ENCODE measurements at places on chromosomes 3 and 15.

- DNase-seq = no peak
Measured at GRCh38 chr15:59998950-59999611, 5.0 kb upstream of the FOXB1 start.

DNA sequence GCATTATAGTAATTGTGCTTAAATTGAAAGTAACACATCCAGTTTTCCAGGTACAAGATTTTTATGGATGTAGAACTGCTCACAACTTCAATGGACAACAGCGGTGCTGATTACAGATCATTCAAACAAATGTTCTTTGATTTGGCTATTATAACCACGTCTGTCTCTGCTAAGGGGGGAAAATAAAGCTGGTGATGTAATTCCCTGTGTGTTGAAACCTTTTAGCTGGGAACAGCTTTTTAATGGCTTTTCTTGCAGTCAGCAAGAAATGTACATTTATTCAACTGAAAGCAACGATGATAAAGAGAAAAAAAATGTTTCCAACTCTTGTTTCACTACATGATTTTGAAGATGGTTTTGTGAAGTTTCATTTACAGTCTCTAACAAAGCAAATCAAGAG is 431.9 kb upstream of the AGTR1 start:
- DNase-seq = no peak

- no peak for DNase-seq
Measured at GRCh38 chr15:31367730-31368344, 41.2 kb downstream of the KLF13 start.

DNA sequence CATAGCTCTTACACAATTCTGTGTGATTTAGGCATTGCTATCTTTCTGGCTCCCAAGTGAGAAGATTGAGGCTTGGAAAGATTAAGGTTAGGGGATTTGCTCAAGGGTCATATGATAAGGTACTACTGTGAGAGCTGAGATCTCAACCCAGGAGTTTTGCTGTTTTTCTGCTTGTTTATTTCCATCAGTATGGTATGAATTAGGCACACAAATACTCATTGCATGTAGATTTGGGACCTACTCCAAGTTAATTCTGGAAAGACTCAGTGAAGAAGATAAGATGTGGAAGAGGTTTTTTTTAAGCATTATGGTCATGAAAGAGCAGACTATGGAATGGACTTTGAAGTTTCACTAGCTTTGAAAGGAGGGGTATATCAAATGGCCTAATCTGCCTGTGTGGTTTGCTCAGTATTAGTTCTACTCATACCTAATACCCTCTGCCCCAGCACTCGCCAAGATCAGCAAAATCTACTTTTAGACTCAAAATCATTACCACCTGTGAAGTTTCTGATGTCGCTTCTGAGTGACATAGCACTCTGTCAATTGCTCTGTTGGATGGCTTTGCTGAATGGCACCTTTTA is 12.5 kb downstream of the MBNL1 start:
- DNase-seq = no peak

DNA sequence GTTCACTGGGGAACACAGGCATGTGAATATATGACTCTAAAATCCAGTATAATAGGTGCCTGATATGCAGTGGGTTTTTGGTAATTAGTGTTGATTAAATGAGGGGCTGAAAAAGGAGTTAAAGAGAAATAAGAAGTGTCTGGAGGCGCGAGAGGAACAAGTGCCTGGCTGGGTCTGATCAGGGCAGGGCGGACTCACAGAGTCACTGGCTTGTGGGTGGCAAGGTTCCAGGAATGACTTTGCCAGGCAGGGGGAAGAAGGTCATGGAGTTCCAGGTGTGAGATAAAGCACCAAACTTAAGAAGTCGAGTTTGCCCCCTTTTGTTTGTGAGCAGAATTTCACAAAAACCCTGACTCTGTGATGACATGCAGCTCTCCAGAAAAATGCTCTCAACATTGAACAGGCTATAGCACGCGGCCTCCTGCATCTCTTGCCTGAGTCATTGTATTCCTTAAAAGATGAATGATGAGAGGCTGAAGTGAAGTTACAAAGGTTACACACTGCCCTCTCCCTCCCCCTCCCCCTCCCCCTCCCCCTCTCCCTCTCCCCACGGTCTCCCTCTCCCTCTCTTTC is 63.0 kb upstream of the LMCD1 start:
- DNase-seq = no peak

DNA sequence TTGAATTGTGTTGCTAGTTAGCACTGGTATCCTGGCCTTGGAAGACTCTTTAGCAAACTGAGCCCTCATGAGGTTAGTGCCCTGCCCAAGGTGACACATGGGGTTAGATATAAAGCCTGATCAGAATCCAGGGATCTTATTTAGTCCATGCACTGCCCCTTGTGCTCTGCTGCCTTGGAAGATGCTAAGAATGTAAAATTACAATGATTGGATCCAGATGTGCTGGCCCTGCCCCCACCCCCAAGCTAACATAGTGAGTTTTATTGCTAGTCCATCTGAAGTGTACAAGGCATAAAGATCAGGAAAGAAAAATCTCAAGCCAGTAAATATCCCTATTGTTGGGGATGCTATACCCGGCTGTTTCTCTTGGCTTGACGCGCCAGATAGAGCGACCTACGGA is 248.1 kb upstream of the C2CD4B start:
- DNase-seq = no peak

GRCh38 chr15:82894971-82895520 is 57.5 kb downstream of the HOMER2 start:
- DNase-seq = no peak

DNA sequence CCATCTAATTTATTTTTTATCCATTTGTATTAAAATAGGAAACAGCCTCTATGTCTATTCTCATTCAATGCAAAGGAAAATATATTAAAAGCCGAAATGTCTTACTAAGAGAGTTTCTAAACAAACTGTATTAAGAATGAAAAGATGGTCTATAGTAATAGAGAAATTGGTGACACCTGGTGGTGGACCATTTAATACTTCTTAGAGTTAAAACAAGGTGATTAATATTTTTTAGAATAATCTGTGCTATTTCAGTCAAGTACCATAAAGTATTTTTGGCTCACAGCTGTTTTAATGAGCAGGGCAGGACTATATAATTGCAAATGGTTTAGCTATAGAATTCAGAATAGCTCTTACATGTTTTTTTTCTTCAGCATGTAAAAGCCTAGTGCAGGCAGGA is 55.7 kb downstream of the SYNPR start:
- DNase-seq = no peak

GRCh38 chr15:47294765-47295259 is 422.5 kb upstream of the SEMA6D start:
- DNase-seq = no peak

GRCh38 chr15:31660816-31661215 is 334.2 kb downstream of the KLF13 start:
- no peak for DNase-seq

GRCh38 chr15:52113235-52113634 is 660 bp upstream of the BCL2L10 start:
- no peak for DNase-seq

GRCh38 chr3:46984591-46985459 is 5.4 kb downstream of the NBEAL2 start:
- DNase-seq = no peak

GRCh38 chr3:166554023-166554422 is 716.8 kb upstream of the BCHE start:
- DNase-seq = no peak

Measured in ACHN (cell line).